ENCODE measurements at places on chromosomes 7 and 10. TPM values are rescaled to one million over a fixed set of nuclear protein-coding genes. Genes with fewer than 3 reads are reported as not detected.

The ST8SIA6 gene
- 1.1 TPM for total RNA-seq

The MINDY3 gene
- 27.1 TPM for total RNA-seq

GRCh38 chr7:24812305-24812945, 55.2 kb upstream of the GSDME start:
- H3K27ac ChIP-seq, result no peak overlapping the region
- no peaks in the 10 kb centered on the region for H3K27me3 ChIP-seq
- DNase-seq, result peak; percentile 76
- H3K4me1 ChIP-seq, result no peaks in the 10 kb centered on the region
- H3K4me3 ChIP-seq, result no peak overlapping the region

The MTURN gene
- 6.2 TPM for total RNA-seq

The TLL2 gene
- not detected for total RNA-seq

DNA sequence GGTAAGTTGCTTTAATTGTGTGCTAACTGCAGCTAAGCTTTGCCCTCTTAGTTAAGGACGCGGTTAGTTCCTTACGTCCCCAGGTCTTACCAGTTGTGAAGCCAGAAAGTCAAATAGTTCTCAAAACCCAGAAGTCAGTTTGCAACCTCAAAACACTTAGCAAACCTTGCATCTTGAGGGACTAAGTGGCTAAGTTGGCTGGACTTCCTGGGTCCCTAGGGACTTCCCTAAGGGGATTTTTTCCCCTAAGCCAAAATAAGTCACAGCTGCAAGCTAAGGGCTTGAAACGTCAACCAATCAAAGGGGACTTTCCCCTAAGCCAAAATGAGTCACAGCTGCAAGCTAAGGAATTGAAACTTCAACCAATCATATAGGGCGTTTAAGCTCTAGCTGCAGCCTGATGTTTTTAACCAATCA, 36.2 kb upstream of the HECW1 start:
- DNase-seq, result no peak
- no peaks in the 10 kb centered on the region for H3K36me3 ChIP-seq
- H3K4me3 ChIP-seq, result no peak overlapping the region
- no peaks in the 10 kb centered on the region for H3K4me1 ChIP-seq

The VWA2 gene
- total RNA-seq, result 0.15 TPM

The GDF10 gene
- 0.32 TPM for total RNA-seq

GRCh38 chr10:76190634-76191270, 759.3 kb downstream of the LRMDA start:
- no peaks in the 10 kb centered on the region for H3K36me3 ChIP-seq
- DNase-seq, result no peak
- H3K4me1 ChIP-seq, result no peaks in the 10 kb centered on the region
- H3K27me3 ChIP-seq, result no peaks in the 10 kb centered on the region

DNA sequence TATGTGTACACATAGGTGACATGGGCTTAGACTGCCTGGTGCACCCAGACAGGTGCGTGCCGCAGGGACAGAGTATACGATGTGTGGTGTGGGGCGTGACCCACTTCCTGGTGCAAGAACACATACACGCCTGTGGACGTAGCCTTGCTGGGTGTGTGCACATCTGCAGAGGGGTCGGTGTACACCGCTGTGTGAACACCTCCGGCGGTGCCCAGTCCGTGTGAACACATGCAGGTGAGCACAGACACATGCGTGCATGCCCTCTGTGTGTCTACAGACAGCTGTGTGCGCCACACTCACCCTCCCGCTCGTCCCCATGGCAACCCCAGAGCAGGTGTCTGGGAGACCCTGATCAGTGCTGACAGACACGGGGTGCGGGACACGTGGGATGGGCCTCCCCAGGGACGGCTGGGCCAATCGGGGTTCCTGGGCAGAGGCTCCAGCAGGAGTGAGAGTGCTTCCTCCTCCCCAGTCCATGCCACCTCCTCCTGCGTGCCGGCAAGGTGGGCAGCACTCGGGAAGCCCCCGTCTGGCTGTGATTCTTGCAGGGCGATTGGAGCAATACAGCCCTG, 23.4 kb downstream of the ELFN1 start:
- H3K27me3 ChIP-seq, result peaks cover 7% of the 10 kb centered on the region
- no peaks in the 10 kb centered on the region for H3K4me1 ChIP-seq
- peak; percentile 57 for DNase-seq
- H3K36me3 ChIP-seq, result no peaks in the 10 kb centered on the region
- no peak overlapping the region for H3K4me3 ChIP-seq

DNA sequence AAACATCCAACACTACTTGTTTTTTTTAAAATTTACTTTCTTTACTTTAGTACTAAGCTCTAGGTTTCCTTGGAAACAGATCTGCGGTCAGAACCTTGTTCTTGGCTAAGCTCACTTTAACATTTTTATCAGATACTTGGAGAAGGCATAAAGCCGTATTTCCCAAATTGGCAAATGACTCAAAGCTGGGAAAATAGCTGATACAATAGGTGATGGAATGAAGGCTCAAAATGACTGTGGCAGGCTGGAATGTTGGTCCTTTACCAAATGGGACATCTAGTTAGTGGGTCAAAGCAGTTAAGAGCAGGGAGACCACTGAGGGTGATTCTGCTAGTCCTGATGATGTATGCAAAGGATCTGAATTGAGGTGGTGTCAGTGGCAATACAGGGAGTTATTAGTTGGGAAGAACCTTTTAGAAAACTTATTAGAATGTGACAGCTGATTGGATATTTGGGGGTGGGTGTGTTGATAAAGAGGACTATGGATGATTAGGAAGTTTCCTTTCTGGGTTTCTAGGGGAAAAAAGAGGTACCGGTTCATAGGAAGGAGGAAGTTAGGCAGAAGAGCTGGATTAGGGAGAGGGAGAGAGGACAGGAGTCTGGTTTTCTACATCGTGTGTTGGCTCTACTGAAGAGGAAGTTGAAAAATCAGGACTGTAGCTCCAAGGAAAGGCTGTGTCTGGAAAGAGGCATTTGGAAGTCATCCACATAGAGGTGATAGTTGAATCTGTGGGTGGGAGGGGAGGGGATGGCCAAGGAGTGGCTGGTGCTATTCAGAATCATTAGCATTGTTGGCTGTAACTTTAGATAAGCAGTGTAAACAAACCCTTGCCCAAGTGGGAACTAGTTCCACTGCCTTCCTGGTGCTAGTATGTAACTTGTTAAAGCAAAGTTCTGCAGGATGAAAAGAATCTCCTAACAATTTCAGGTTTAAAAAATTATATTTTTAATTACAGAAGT, 13.1 kb downstream of the PLCE1 start:
- peak overlapping the region; percentile 45 for H3K27ac ChIP-seq
- no peaks in the 10 kb centered on the region for H3K4me1 ChIP-seq
- H3K27me3 ChIP-seq, result no peaks in the 10 kb centered on the region
- no peak for DNase-seq
- H3K36me3 ChIP-seq, result no peaks in the 10 kb centered on the region

DNA sequence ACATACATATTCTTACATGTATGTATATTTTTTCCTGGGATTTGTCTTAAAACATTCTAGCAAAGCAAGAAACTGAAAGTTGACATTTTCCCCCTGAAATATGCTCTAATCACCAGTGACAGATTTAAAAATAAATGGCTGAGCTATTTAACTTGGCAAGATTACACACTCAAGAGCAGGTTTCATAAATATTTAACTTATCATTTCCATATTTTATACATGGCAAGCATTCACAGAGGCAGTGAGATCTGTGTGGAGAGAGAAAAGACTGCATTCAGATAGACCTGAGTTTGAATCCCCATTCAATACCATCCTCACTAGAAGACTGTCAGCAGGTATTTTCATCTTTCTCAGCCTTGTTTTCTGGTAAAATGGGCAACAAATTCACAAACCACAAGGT, 1043.0 kb downstream of the NRG3 start:
- H3K27ac ChIP-seq, result no peak overlapping the region
- no peaks in the 10 kb centered on the region for H3K36me3 ChIP-seq
- H3K27me3 ChIP-seq, result no peaks in the 10 kb centered on the region
- DNase-seq, result no peak

DNA sequence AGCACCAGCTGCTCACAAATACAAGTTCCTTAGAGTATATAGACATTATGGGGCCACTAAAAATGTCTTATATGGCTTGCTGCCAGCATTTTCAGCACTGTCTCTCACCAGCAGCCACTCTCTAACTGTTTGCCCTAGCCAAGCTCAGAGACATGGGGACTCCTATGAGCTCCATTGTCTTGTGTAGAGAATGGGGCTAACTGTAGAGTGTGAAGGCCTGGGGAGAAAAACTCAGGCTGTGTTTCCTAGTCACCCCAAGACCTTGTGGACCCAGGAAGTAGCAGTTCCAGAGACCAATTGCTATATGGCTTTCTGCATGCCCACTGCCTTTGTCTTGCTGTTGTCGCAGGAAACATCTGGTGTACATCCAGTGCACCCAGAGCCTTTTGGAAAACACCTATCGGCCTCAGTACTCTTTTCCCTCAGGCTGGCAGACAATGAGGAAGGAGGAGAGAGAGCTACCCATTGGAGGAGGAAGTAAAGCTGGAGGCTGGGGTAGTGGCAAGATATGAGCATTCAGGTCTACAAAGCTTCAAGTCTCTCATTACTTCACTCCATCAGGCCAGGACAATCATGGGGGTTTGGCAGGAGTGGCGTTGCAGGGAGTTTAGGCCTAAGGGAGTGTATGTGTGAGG, 28.4 kb downstream of the ENTPD1 start:
- H3K27me3 ChIP-seq, result no peaks in the 10 kb centered on the region
- no peaks in the 10 kb centered on the region for H3K4me1 ChIP-seq
- no peak overlapping the region for H3K27ac ChIP-seq
- no peak overlapping the region for H3K4me3 ChIP-seq
- no peaks in the 10 kb centered on the region for H3K36me3 ChIP-seq

The AQP1 gene
- total RNA-seq, result 47.2 TPM

The HOXA6 gene
- 6.7 TPM for total RNA-seq

All from adrenal gland (tissue), 19 donors.